Activated T-cell treated with anti-CD3 and anti-CD28 coated beads, Interleukin-2, amount 50 U/mL, for 72 hours (primary cell): ENCODE measurements at places on chromosomes 7 and 10.

GRCh38 chr7:81515009-81515408, 254.8 kb downstream of the HGF start:
- DNase-seq = no peak

- no peak for DNase-seq
These were observed 113.0 kb downstream of the EXOC4 start for GRCh38 chr7:133365917-133366316.

GRCh38 chr7:134992626-134993179, 6.4 kb downstream of the AGBL3 start:
- peak; percentile 44 for DNase-seq

DNA sequence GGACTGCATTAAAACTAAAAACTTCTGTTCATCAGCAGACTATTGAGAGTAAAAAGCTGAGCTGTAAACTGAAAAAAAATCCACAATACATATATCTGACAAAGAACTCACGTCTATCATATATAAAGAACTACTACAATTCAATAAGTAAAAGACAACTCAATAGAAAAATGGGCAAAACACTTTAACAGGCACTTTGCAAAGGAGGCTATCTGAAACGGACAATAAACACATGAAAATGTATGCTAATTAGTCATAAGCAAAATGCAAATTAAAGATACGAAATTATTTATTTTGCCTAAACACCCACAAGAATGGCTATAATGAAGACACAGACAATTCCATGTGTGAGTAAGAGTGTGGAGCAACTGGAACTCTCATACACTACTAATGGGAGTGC, 18.1 kb downstream of the CARD11 start:
- DNase-seq = no peak

DNA sequence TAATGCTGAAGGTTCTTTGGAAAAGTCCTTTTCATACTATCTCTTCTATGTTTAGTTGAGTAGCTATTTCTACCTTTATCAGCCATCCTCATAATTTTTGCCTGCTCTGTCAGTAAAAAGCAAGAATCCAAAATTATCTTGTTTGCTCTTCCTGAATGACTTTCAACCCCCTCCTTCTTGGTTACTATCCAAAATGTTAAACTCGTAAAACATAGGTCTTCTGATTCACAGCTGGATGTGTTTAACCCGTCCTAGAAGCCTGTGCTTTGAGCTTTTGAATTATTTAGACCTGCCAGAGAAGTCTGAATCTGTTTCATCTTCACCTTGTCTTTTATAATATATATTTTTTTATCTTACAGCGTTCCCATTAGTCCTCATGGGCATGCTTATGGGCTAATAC, 136.4 kb upstream of the MDFIC start:
- DNase-seq = no peak

DNA sequence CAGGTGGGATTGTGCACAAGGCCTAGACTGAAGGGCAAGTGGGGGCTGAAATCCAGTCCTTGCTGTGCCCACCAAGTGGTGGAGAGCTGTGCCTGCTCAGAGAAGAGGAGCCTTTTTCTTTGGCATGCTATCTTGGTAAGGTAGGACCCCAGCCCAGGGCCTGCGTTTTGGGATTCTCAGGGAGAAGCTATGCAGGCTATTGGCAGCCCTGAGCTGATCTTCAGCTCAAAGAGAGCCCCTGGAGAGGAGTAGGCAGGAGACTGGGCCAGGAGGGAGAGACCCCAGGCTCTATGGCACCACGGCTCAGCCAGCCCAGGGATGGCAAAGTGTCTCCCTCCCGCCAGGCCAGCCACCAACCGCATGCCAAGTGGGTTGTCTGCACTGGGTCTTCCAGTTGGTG, 119.2 kb upstream of the PCBD1 start:
- DNase-seq = no peak

DNA sequence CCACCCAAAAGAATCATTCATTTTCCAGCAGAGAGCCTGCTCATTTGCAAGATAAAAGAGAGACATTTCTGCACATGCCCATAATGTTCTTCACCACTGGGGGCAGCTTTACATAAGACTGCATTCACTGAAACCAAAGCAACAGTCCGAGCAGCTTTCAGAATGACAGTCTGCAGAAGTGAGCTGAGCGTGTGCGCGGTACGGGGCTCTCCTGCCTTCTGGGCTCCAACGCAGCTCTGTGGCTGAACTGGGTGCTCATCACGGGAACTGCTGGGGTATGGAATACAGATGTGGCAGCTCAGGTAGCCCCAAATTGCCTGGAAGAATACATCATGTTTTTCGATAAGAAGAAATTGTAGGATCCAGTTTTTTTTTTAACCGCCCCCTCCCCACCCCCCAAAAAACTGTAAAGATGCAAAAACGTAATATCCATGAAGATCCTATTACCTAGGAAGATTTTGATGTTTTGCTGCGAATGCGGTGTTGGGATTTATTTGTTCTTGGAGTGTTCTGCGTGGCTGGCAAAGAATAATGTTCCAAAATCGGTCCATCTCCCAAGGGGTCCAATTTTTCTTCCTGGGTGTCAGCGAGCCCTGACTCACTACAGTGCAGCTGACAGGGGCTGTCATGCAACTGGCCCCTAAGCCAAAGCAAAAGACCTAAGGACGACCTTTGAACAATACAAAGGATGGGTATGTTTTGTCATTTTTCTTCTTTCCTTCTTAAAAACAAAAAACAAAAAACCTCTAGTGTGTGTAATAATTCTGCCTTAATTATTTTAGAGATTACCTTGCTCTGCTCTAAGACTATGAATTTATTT, at the start of gene LRRTM3:
TSS of gene LRRTM3 (plus strand) at position 141 of the 820 bp plus-strand sequence.
- peak; percentile 18 for DNase-seq
